ENCODE measurements at places on chromosomes 2 and 18.

GRCh38 chr2:203691149-203691548, 15.3 kb upstream of the CD28 start:
- H3K27me3 ChIP-seq: no peaks in the 10 kb centered on the region
- H3K4me3 ChIP-seq: no peak overlapping the region
- no peaks in the 10 kb centered on the region for H3K4me1 ChIP-seq
- H3K27ac ChIP-seq: no peak overlapping the region

DNA sequence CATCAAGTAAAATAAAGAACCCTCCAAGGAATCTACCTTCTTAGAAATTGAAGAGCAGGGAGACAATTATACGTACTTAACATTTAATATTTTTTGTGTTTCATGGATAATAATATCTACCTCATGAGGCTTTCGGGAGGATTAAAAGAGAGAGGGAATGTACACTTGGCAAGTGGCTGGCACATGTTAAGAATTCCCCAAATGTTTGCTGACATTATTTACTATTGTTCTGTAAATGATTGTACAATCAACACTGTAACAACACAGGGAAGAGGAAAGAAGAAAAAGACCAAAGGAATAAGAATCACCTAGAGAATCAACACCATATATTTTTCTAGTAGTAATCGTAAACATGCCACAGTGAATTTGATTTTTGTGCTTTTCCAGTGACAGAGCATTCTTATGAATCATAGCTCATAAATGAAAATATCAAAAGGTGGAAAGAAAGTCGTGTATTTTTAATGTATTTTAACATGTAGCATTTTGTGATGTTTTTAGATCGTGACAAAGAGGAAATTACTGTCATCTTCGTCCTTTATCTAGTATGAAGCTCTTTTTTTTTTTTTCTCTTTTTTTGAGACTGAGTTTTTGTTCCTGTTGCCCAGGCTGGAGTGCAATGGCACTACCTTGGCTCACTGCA, 67.3 kb downstream of the B3GNT2 start:
- H3K4me3 ChIP-seq: no peak overlapping the region
- peaks cover 10% of the 10 kb centered on the region for H3K4me1 ChIP-seq
- H3K36me3 ChIP-seq: peaks cover 5% of the 10 kb centered on the region
- no peaks in the 10 kb centered on the region for H3K27me3 ChIP-seq
- no peak overlapping the region for H3K27ac ChIP-seq
- no peak for DNase-seq

GRCh38 chr2:68889500-68889899, 18.3 kb upstream of the BMP10 start:
- H3K36me3 ChIP-seq: no peaks in the 10 kb centered on the region
- H3K27ac ChIP-seq: no peak overlapping the region
- H3K4me3 ChIP-seq: no peak overlapping the region
- DNase-seq: no peak

- no peaks in the 10 kb centered on the region for H3K27me3 ChIP-seq
- no peaks in the 10 kb centered on the region for H3K36me3 ChIP-seq
- DNase-seq: no peak
- H3K4me1 ChIP-seq: no peaks in the 10 kb centered on the region
- no peak overlapping the region for H3K4me3 ChIP-seq
Observed at GRCh38 chr2:86225581-86225980, 26.3 kb downstream of the MRPL35 start.

- no peak overlapping the region for H3K4me3 ChIP-seq
- no peaks in the 10 kb centered on the region for H3K27me3 ChIP-seq
- DNase-seq: peak; percentile 62
- no peak overlapping the region for H3K27ac ChIP-seq
- H3K36me3 ChIP-seq: no peaks in the 10 kb centered on the region
- no peaks in the 10 kb centered on the region for H3K4me1 ChIP-seq
Observed at GRCh38 chr2:21317131-21317530, 193.4 kb downstream of the TDRD15 start.

GRCh38 chr18:68447286-68447685, 267.6 kb downstream of the TMX3 start:
- no peak overlapping the region for H3K4me3 ChIP-seq
- no peak overlapping the region for H3K27ac ChIP-seq
- H3K4me1 ChIP-seq: no peaks in the 10 kb centered on the region
- no peaks in the 10 kb centered on the region for H3K27me3 ChIP-seq
- no peaks in the 10 kb centered on the region for H3K36me3 ChIP-seq
